ENCODE measurements at places on chromosomes 1 and 21.

GRCh38 chr1:114176366-114176765, 22.7 kb upstream of the SYT6 start:
- no peak for DNase-seq

DNA sequence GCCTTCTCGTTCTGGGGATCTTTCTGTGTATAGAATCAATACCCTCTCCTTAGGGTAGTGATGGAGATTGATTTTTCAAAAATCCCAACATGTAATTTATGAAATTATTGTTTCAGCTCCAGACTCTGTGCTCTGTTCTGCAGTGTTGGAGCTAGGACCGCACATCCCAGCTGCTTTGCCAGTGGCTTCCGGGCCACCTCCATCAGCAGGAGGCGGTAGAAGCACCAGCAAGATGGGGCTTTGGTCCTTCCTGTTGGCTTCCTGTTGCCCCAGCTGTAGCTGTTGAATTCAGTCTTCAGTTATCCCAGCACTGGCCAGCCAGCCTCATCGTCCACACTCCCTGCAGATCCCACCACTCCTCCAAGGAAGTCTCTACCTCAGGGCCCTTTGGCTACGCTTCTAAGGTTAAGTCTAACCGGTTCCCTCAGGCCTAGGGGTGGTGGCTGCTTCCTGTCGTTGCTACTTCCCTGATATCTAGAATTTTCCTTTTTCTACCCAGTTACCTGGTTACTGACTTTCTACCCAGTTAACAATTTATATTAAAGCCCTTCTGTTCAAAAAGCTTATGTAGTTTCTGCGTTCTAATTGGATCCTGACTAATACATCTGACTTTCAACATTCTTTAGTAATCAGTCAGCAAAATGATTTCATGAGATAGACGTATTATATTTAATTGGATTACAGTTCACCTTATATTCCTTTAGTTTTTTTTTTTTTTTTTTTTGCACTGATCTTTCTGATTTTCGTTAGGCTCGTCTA, 24.6 kb downstream of the GALNT2 start:
- DNase-seq: no peak

- DNase-seq: no peak
These were observed 178.8 kb downstream of the PLPP3 start for GRCh38 chr1:56400526-56400925.

- no peak for DNase-seq
These were observed 275.5 kb upstream of the RUNX1 start for GRCh38 chr21:35324372-35325220.

DNA sequence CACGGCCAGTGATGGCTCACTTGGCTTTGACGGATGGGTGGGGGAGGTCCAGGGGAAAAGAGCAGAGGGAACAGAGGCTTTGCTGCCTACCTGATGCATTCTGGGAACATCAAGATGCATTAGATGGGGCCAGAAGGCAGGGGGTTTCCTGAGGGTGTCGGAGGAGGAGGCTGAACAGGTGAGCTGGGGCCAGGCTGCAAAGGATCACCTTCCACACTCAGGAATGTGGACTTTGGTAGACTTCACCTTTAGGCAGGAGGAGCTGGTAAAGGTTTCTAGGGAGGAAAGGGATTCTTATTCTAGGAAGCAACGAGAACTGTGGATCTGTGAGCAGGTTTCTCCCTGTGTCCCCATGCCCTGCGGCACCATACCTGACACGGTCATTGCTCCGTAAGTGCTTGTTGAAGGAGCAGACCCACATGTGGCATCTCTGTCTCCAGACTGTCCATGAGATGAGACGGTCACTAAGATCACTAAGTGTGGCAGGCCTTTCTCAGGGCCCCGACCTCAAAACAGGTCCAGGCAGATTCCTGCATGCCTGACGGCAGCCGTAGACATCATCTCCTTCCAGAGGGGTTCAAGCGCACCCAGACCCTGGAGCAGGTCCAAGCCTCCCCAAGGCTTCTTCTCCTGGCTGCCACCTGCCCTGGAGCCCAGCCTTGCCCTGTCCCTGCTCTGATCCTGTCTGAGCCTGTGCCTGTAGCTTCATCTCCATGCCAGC, 89.1 kb upstream of the SLC25A33 start:
- no peak for DNase-seq

DNA sequence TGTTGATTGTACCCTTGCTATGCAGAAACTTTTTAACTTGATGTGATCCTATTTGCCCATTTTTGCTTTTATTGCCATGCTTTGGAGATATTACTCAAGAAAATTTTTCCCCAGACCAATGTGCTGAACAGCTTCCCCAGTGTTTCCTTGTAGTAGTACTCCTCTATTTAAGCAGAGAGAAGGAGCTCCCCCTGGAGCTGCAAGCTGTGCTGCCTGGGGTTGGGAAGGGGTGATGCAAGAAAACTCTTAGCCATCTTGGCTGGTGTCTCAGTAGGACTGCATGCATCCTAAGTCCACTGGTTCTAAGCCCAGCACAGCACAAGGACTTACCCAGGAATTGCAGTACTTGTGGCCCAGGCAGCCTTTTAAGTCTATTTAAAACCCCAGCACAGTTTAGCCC, 121.6 kb downstream of the NTMT2 start:
- DNase-seq: no peak

GRCh38 chr1:159890390-159890789, 9.6 kb downstream of the CFAP45 start:
- DNase-seq: no peak

DNA sequence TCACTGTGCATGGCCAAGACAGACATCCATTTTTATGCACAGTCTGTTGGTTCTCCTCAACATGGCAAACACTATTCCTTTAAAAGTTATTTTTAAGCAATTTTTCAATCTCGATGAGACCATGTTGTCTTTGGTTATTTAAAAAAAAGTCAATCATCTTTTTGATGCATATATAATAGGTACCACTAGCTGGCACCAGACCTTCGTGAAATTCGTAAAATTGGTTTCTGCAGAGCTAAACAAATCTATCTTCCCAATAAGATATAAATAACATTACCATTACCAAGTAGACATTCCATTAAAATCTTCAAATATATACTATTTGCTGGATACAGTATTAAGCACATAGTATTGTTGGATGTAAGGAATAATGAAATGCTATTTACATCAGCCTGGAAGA, 220.0 kb upstream of the GREM2 start:
- no peak for DNase-seq
